GM13977 (cell line): ENCODE measurements at places on chromosomes 5 and 9.

- DNase-seq: no peak
Observed at GRCh38 chr5:39068099-39068498, 6.1 kb downstream of the RICTOR start.

- DNase-seq: peak; percentile 34
Observed at GRCh38 chr5:54469622-54470021, 14.1 kb downstream of the HSPB3 start.

- DNase-seq: peak; percentile 21
Observed at GRCh38 chr9:70260606-70261005, 1.8 kb downstream of the SMC5 start.

- peak; percentile 52 for DNase-seq
Observed at GRCh38 chr9:93295456-93296076, 111.6 kb downstream of the WNK2 start.

DNA sequence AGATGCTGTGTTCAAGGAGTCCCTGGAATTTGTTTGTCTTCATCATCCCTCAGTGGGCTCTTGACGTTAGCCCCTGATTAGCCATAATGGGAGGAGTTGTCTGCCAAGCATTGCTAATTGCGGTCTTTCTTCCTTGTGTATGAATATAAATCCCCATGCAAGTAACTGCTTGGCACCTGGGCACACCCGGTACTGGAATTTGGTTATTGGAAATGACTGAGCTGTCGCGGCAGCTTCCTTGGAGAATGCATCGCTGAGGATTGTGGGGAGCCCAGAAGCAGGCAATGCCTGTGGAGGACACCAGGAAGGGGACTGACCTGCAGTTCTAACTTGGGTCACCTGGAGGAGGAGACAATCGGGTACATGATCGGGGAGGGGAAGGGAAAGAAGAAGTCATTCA, 53.3 kb upstream of the CTSL start:
- DNase-seq: no peak

- no peak for DNase-seq
Observed at GRCh38 chr9:16120727-16121126, 567.9 kb downstream of the CCDC171 start.

GRCh38 chr5:16417398-16418074, 48.1 kb downstream of the ZNF622 start:
- no peak for DNase-seq

DNA sequence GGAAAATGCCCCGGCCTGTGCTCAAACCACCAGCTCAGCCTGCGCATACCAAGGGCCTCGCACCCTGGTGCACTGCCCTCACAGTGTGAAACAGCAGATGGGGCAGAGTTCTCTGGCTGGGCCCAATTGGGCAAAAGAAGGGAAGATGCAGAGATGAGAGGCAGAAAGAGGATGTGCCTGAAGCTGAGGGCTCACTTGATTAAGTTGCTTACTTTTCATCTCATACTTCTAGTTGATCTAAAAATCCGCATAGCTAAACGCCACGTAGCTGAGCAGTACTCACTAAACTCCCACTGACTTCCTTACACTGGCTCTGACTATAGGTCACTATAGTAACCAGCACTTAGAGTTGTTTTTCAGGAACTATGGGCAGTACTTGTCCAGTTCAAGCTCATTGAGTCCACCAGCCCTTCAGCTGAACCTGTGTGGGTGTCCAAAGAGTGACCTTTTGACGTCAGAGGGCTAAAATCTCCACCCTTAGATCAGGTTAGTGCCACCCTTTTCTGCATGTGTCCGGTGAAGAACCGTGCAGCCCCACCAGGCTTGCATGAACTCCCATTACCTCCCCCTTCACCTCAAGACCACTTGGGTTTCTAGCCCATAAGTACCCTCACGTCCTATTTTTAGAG, 215.2 kb downstream of the AUH start:
- DNase-seq: no peak

DNA sequence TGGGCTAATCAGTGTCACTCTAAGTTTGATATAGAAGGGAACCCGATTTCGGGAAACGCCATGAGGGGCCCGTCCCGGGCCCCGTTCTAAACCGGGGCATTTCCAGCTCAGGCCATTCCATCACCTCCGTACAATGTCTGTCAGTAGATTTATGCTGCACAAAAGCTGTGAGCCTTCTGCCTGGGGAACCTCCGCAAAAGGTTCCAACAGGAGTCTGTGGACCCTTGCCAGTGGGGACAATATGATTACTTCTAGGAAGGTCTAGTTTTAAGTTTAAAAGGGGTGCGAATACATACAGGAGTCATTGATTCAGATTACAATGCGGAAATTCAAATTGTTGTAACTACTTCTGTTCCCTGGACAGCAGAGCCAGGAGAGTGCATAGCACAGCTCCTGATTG, 57.6 kb downstream of the RAPGEF1 start:
- DNase-seq: no peak

- no peak for DNase-seq
Observed at GRCh38 chr5:2020730-2021129, 138.0 kb upstream of the IRX4 start.

DNA sequence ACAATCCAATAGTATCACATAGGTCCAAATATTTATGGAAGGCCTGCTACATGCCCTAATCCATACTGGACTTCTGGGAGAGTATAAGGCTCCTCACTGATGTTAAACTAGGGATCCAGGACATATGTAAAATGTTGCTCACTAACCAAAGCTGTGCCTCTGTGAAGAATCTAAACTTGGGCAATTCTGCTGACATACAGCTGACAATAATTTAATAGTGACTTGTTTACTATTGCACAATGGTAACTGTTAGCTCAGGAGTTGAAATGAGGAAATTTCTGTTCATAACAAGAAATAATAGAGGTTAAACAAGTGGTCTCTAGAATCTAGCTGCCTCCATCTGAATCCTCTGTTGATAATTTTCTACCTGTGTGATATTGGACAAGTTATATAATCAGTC, 14.9 kb upstream of the CTXN3 start:
- no peak for DNase-seq

DNA sequence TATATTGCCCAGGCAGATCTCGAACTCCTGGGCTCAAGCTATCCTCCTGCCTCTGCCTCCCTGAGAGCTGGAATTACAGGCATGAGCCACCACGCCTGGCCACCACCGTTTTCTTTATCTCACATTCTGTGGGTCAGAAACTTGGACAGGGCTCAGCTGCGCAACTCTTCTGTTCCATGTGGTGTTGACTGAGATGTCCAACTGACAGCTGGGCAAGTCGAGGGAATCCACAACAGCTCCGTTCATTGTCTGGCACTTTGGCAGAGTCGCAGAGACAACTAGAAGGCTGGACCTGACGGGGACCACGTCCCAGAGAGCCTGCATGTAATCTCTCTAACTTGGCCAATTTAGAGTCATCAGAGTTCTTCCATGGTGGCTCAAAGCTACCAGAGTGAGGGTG, 36.2 kb upstream of the AOPEP start:
- DNase-seq: no peak

DNA sequence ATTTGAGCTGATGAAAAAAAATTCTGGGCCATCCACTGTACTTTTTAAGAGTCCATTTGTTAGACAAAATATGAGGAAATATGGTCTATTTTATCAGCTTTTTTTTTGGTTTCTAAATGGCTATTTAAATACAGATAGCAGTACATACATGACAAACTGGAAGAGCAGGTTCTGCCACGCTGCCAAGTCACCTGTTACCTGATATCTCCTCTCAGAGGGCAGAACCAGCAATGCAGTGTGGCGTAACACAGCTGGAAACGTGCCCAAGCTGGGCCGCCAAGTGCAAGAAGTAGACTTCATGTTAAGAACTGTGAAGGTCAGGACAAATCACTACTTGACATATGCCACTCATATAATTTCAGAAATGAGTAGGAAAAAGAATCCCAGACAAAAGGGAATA, 8.1 kb downstream of the MCIDAS start:
- DNase-seq: no peak

- no peak for DNase-seq
Observed at GRCh38 chr5:1009359-1010180, 968 bp downstream of the NKD2 start.

DNA sequence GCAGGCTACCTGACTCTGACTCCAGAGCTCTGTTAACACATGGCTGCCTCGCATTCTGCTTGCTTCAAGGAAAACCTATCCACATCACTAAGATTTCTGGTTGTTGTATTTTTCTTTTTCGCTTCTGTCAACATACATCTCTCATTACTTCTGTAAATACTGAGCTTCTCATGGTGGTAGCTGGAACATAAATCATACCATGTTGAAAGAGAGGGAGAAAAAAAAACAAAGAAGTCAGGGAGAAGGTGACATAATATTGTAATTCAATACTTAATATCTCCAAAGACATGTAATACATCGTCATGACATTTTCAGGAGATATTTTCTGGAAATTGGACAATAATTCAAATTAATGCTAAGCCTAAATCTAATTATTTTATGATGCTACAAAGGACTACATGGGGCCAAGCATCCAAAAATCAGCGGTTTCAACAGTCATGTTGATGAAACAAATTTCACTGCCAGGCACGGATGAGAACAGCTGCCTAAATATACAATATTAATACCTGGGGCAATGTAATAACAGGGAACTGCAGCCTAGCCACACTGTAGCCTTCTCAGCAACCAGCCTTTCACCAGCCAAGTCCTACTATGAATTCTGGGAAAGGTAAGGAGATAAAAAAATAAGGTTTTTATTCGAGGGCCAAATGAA, 332.0 kb downstream of the TRIM32 start:
- no peak for DNase-seq

- DNase-seq: no peak
Observed at GRCh38 chr9:83457005-83457404, 81.2 kb downstream of the FRMD3 start.

DNA sequence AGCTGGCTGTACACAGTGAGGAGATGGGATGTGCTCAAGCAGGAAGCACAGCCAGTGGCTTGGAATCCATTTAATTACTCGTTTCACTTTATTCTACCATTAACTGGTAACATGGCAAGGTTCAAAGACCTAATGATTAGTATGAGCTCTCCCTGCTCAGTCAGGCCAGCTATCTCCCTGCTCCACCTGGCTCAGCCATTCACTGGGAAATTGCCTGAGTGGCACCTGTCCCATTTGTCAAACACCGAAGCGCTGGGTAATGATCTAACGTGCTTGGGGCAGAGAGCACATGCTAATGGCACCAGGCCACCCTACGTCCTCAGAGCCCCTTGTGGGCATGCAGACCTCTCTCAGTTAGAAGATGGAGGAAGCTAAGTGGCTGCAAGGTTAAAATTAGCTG, 162.2 kb downstream of the TTLL11 start:
- DNase-seq: no peak

GRCh38 chr5:132429463-132430440, 60.2 kb downstream of the SLC22A5 start:
- no peak for DNase-seq

GRCh38 chr9:77839459-77840140, 191.5 kb upstream of the GNA14 start:
- no peak for DNase-seq

DNA sequence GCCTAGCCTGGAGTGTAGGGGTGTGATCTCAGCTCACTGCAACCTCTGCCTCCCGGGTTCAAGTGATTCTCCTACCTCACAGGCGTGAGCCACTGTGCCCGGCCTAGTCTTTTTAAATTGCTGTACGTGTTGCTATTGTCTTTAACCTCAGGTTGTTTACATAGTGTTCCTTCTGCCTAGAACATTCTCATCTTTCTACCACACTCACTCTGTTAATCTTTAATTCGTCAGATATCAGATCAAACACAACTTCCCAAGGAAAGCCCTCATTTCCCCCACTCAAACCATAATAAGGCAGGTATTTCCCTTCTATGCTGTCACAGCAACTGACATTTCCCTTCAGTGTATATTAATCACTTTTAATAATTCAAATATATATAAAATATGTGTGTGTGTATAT, 1310.0 kb upstream of the C9orf72 start:
- no peak for DNase-seq

- no peak for DNase-seq
Observed at GRCh38 chr5:43674536-43674935, 71.6 kb downstream of the NNT start.

DNA sequence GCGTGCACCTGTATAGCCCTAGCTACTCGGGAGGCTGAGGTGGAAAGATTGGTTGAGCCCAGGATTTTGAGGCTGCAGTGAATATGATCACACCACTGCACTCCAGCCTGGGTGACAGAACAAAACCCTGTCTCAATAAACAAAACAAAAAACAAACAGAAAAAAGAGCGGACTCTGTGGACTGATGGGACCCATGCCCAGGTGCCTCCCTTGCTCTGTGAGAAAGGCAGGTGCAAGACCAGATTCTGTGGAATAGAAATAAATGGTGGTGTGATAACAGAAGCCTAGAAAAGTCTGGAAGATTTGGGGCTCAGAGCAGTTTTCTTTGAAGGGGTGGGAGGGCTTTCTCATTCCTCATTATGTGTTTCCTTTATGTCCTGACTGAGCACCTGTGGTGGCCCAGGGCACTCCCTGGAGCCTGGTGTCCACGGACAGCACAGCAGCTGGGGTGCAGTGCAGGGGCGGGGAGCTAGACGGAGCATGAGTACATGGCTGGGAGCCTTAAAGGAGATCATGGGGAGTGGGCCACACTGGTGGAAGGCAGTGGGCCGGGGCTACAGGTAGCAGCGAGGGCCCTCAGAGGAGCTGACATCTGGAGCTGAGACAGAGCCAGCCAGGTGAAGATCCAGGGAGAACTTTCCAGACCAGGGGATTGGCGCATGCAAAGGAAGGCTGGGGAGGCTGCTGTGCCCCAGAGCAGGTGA, 15.4 kb upstream of the CEL start:
- DNase-seq: no peak

GRCh38 chr9:120646948-120647347, 67.0 kb upstream of the CDK5RAP2 start:
- DNase-seq: no peak
